Smooth muscle cell of the pulmonary artery (primary cell): ENCODE measurements at places on chromosomes 5 and 9. TPM values are rescaled to one million over a fixed set of nuclear protein-coding genes. Genes with fewer than 3 reads are reported as not detected.

The TIMD4 gene
- not detected in 2 replicates for total RNA-seq

The CDH9 gene
- not detected in 2 replicates for total RNA-seq

The PLPPR1 gene
- total RNA-seq: not detected in 2 replicates

The MCTP1 gene
- 1.3 and 11.0 TPM in 2 replicates for total RNA-seq

The PIP5K1B gene
- total RNA-seq: 0.03 and 0.13 TPM in 2 replicates

The FOXD4L5 gene
- 0.03 and 0.07 TPM in 2 replicates for total RNA-seq

The MAMDC4 gene
- total RNA-seq: 4.6 and 6.5 TPM in 2 replicates

The CCIN gene
- 3.6 and 3.7 TPM in 2 replicates for total RNA-seq

The IL3 gene
- not detected in 2 replicates for total RNA-seq

The ZDHHC21 gene
- 10.1 and 12.2 TPM in 2 replicates for total RNA-seq

The EPB41L4A gene
- 2.5 and 7.3 TPM in 2 replicates for total RNA-seq

The PPP3R2 gene
- not detected in 2 replicates for total RNA-seq

The DNAH5 gene
- 0.20 and 0.43 TPM in 2 replicates for total RNA-seq

The RANBP17 gene
- total RNA-seq: 8.7 and 12.5 TPM in 2 replicates

The TTC16 gene
- total RNA-seq: 0.07 TPM in 1 of 2 replicates, not detected in the other

The LCN10 gene
- 0.33 TPM in 1 of 2 replicates, not detected in the other for total RNA-seq

The TRIM36 gene
- 0.13 TPM in 2 replicates for total RNA-seq

The GPR151 gene
- total RNA-seq: not detected in 2 replicates

The PDE6A gene
- total RNA-seq: not detected in 2 replicates

The SPDL1 gene
- 11.6 and 17.9 TPM in 2 replicates for total RNA-seq

The ORM2 gene
- total RNA-seq: not detected in 2 replicates

The CAVIN4 gene
- 1.6 TPM in 2 replicates for total RNA-seq
